ENCODE measurements at places on chromosomes 16 and 17. TPM values are rescaled to one million over a fixed set of nuclear protein-coding genes. Genes with fewer than 3 reads are reported as not detected.

Gene PYY
- 0.42 TPM for total RNA-seq

Gene FOXC2
- 0.09 TPM for total RNA-seq

Gene CDC6
- total RNA-seq = 140 TPM

GRCh38 chr17:41296846-41297245 is 5.8 kb downstream of the KRTAP29-1 start:
- no peaks in the 10 kb centered on the region for H3K4me1 ChIP-seq
- no peaks in the 10 kb centered on the region for H3K27me3 ChIP-seq
- H3K4me3 ChIP-seq = no peak overlapping the region
- no peaks in the 10 kb centered on the region for H3K36me3 ChIP-seq

DNA sequence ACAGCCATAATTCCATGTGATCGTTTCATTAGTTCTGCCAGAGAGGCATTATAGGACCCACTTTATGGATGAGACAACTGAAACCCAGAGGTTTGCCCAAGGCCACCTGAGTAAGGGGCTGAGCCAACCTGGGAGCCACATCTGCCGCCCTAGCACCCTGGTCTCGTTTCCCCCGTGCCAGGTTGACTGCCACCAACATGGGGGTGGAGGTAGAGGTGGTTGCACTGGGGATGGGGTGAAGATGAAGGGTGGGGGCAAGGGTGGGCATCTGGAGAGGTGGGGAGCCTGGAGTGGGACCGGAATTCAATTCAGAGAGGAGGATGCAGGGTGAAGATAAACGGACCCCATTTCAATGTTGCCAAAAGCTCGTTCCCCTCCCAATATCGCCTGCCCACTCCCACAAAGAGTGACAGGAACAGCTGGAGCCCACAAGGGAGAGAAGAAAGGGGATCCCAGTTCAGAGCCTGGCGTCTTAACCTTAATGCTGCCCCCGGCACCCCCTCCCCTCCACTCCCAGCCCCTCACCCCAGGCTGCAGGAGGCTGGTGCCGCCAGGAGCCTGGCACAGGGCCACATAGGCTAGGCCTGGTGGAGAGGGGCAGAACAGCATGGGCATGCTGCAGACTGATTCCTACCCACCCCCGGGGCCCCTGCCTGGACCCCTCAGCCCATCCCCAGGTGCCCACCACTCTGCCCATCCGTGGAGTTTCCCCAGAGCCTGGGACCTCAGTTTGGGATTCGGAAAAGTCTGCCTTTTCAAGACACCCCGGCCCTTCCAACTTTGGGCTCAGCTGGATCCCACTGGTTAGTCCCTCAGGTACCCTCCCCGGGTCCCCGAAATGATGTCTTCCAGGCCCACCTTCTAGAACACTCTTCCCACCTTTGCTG is 29.6 kb downstream of the NGFR start:
- no peaks in the 10 kb centered on the region for H3K36me3 ChIP-seq
- H3K27ac ChIP-seq = no peak overlapping the region

DNA sequence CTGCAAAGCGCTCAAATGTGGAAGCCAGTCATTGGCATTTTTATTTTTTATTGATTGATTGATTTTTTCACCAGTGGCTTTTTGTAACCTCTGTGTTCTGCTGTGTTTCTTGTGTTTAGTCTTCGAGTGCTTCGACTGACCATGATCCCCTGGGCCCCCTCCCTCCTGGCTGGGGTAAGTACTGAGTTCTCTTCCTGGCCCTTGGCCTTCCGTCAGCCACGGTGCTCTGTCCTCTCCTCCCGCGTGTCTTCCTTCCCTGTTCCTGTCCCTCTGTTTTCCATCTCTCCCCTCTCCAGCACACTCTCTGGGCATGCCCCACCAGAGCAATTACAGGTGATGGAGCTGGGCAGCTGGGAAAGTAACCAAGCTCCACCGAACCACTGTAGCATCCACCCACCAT is 25.8 kb upstream of the CLEC18A start:
- DNase-seq = no peak
- peaks cover 6% of the 10 kb centered on the region for H3K4me1 ChIP-seq
- H3K36me3 ChIP-seq = no peaks in the 10 kb centered on the region
- H3K4me3 ChIP-seq = no peak overlapping the region
- H3K27ac ChIP-seq = no peak overlapping the region

DNA sequence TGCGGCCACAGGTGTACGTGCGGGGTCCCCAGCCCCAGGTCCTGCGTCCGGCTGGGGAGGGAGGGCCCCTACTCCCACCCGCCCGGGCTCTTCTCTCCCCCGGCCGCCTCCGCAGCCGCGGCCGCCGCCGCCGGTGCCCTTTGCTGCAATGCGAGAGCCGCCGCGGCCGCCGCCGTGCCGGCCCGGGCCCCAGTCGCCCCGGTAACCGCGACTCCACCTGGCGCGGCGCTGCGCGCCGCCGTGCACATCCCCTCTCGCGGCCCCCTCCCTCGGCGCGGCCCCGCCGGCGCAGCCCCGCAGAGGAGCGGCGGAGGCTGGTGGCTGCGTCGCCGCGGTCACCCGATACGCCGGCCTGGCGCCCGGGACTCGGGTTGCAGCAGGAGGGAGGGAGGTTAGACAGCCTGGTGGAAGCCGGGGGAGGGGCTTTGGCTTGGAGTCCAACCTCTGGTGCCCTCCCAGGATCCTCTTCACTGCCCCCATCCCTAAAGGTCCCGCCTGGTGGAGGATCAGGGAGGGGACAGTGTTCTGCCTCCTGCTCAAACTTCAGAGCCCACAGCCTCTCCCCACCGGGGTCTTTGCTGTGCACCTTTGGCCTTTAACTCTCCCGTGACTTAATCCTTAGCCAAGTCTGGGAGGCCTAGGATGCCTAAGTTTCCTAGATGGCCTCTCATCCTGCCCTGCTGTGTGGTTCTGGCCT is 32.9 kb downstream of the SRCIN1 start:
- peaks cover 97% of the 10 kb centered on the region for H3K27me3 ChIP-seq
- DNase-seq = no peak
- peaks cover 11% of the 10 kb centered on the region for H3K4me1 ChIP-seq
- H3K36me3 ChIP-seq = no peaks in the 10 kb centered on the region
- H3K27ac ChIP-seq = no peak overlapping the region

DNA sequence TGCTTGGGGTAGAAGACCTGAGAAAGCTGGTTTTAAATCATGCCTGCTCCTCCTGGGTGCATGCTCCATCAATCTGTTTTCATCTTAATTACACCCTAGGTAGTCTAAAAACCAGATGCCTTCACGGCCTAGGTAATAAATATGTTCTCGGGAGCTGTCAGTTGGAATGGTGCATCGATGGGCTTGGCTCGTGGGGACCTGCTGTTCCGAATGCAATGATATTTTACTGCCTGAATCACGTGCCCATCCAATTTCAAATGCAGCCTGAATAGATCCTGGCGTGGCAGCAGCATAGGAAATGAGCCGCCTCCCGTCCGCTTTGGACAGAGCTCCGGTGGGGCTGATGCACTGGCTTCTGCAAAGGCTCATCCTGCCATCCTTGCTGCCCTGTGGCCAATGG is 18.8 kb upstream of the FAAP100 start:
- no peaks in the 10 kb centered on the region for H3K4me1 ChIP-seq
- H3K27me3 ChIP-seq = no peaks in the 10 kb centered on the region
- H3K4me3 ChIP-seq = no peak overlapping the region
- peaks cover 39% of the 10 kb centered on the region for H3K36me3 ChIP-seq
- H3K27ac ChIP-seq = no peak overlapping the region
- no peak for DNase-seq

DNA sequence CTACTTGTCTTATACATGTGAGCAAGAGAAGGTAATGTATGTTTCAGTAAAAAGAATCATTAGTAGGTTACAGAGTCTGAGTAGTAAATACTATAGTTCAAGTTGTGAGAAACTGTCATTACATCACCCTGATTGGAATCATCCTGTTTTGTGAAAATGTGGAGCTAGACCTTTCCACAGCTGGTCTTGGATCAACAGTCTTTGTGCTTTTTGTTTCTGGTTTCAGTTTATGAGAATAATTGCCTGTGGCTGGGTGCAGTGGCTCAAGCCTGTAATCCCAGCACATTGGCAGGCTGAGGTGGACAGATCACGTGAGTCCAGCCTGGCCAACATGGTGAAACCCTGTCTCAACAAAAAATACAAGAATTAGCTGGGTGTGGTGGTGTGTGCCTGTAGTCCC is 19.7 kb upstream of the SHISA9 start:
- no peak overlapping the region for H3K4me3 ChIP-seq
- no peaks in the 10 kb centered on the region for H3K36me3 ChIP-seq
- no peak for DNase-seq
- no peaks in the 10 kb centered on the region for H3K27me3 ChIP-seq

DNA sequence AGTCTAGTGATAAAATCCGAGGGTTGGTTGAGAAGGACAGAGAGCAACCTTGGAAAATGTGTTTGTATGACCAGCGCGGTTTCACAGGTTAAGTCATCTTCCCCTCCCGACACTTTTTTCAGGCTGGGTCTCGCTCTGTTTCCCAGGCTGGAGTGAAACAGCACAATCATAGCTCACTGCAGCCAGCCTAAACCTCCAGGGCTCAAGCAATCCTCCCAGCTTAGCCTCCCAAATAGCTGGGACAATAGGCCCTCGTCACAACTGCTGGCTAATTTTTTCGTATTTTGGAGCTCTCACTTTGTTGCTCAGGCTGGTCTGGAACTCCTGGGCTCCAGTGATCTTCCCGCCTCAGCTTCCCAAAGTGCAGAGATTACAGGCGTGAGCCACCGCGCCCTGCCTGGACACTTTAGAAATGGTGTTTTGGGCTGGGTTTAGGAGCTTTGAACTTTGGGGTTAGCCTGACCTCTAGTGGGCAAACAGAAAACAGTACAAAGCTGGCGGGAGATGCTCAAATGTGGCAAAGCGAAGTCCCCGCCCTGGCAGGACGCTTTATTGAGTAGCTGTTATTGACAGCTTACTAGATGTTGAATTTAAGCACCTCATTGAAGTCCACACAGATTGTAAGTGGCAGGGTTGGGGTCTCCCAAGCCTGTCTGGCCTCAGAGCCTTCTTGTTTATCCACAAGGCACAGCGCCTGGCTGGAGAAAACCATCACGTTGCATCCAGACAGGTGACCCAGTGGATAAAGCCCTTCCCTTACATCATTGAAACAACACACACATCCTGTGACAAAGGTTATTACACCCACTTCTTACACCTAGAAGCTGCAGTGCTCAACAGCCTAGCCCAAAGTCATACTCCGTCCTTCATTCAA is 34.7 kb upstream of the RBBP6 start:
- no peak overlapping the region for H3K4me3 ChIP-seq
- H3K4me1 ChIP-seq = no peaks in the 10 kb centered on the region
- H3K27me3 ChIP-seq = no peaks in the 10 kb centered on the region
- DNase-seq = peak; percentile 72
- no peaks in the 10 kb centered on the region for H3K36me3 ChIP-seq

DNA sequence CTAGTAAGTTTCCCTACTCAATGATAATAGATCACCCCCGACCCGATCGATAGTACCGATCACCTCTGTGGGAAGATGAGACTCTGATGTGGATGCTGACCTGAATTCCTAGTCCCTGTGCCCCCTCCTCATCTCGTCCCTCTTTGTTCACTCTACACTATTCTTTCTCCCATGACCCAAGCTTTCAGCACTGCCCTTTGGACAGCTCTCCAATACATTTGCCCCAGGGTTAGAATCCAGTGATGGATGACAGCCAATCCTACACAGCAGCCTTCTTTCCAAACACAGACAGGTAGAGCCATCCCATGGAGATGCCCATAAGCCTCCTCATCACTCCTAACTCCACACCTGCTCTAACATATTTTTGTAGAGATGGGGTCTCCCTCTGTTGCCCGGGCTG is 141.1 kb downstream of the GSG1L start:
- DNase-seq = no peak
- no peak overlapping the region for H3K4me3 ChIP-seq
- H3K4me1 ChIP-seq = peaks cover 2% of the 10 kb centered on the region
- no peaks in the 10 kb centered on the region for H3K36me3 ChIP-seq
- H3K27ac ChIP-seq = no peak overlapping the region

DNA sequence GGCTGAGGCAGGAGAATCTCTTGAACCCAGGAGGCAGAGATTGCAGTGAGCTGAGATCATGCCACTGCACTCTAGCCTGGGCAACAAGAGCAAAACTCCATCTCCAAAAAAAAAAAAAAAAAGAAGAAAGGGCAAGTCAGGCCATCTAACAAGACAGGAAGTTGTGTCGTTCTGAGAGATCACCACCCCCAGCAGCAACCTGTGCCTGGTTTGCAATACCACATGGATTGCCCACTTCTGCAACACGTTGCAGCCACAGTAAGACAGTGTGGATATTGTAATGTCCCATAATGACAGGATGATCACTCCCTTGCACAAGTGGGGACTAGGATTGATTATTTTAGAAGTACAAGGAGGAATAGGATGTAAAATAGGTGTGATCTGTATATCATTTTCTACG is 3.4 kb upstream of the KRTAP2-4 start:
- DNase-seq = no peak
- H3K4me1 ChIP-seq = no peaks in the 10 kb centered on the region
- H3K4me3 ChIP-seq = no peak overlapping the region
- no peaks in the 10 kb centered on the region for H3K36me3 ChIP-seq

Data from H1 (cell line).